ENCODE measurements at places on chromosomes 16 and 17.
A peak's percentile ranks its signal among the peaks of the same experiment; 100 is the strongest.

- peak; percentile 57 for DNase-seq
Observed at GRCh38 chr17:59893676-59894100, 767 bp downstream of the RPS6KB1 start.

- no peak for DNase-seq
Observed at GRCh38 chr17:43609613-43610385, 51.9 kb downstream of the MEOX1 start.

GRCh38 chr17:76535788-76536510, 1.6 kb downstream of the CYGB start:
- no peak for DNase-seq

DNA sequence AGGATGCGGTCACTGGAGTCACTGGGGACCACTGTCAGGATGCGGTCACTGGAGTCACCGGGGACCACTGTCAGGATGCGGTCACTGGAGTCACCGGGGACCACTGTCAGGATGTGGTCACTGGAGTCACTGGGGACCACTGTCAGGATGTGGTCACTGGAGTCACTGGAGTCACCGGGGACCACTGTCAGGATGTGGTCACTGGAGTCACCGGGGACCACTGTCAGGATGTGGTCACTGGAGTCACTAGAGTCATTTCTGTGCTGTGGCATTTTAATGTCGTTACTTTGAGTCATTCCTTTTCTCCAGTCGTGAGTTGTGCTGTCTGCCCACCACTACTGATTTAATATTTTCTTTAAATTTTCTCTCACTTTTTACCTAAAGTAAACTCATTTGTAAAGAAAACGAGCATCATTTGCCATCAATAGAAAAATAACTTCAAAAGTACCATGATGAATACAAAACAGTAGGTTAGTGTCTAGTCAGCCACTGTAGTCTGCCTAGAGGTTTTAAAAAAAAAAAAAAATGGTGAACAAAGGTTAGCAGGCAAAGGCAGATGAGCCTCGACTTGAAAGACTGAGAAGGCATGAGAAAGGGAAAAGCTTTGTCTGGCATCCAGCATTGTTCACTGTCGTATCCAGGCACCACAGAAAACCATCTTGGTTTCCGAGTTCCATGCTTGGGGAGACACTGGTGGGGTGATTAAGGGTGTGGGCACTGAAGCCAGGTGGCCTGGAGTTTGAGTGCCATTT, 346.6 kb downstream of the SNX29 start:
- no peak for DNase-seq

GRCh38 chr16:71914802-71915201, 19.5 kb downstream of the IST1 start:
- DNase-seq, result no peak

DNA sequence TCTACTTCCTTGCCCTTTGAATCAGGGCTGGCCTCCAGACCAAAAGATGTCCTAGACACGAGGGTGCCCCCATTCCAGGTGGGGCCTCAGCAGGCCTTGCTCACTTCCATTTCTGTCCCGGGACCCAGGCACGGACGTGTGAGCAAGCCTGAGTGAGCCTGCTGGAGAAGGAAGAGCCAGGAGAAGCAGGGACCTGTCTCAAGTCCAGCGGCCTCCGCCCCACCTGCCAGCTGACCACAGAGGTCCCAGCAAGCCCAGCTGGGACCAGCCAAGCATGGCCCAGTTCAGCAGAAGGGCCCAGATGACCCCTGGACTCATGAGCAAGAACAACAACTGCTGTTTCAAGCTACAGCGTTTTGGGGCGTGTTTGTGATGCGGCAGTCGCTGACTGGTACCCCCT, 24.7 kb downstream of the RBFOX3 start:
- DNase-seq, result no peak

All from femur (tissue), 1 donor.